Heart right ventricle (tissue), 16 donors: ENCODE measurements at places on chromosomes 5 and 9. TPM values are rescaled to one million over a fixed set of nuclear protein-coding genes. Genes with fewer than 3 reads are reported as not detected.

The KCNT1 gene
- total RNA-seq: 2.1 TPM

DNA sequence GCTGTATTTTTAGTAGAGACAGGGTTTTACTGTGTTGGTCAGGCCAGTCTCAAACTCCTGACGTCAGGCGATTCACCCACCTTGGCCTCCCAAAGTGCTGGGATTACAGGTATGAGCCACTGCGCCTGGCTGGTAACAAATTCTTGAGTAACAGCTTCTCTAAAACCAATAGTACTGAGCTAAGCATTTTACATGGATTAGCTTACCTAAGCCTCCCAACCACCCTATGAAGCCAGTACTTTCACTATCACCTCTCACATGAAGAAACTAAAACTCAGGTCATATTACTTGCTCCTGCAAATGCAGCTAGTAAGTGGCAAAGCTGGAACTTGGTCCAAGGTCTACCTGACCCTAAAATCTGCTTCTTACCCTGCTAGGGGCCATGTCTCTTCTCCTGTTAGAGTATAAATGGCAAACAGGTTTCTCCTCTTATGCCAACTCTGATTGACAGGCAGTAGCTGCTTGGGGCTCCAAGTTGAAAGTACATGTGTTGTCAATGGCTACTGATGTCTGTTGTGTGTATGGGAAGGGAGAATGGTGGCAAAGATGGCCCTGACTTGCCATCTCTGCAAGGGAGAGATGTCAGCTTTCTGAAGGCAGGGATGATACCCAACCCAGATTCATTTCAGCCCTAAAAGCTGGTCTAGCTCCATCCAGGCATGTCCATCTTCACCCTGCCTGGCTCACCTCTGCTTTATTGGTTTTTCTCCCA, 4.0 kb downstream of the PHF19 start:
- no peak for DNase-seq

The ZNF883 gene
- 5.2 TPM for total RNA-seq

GRCh38 chr9:75181750-75182149, 93.4 kb downstream of the OSTF1 start:
- DNase-seq: no peak

DNA sequence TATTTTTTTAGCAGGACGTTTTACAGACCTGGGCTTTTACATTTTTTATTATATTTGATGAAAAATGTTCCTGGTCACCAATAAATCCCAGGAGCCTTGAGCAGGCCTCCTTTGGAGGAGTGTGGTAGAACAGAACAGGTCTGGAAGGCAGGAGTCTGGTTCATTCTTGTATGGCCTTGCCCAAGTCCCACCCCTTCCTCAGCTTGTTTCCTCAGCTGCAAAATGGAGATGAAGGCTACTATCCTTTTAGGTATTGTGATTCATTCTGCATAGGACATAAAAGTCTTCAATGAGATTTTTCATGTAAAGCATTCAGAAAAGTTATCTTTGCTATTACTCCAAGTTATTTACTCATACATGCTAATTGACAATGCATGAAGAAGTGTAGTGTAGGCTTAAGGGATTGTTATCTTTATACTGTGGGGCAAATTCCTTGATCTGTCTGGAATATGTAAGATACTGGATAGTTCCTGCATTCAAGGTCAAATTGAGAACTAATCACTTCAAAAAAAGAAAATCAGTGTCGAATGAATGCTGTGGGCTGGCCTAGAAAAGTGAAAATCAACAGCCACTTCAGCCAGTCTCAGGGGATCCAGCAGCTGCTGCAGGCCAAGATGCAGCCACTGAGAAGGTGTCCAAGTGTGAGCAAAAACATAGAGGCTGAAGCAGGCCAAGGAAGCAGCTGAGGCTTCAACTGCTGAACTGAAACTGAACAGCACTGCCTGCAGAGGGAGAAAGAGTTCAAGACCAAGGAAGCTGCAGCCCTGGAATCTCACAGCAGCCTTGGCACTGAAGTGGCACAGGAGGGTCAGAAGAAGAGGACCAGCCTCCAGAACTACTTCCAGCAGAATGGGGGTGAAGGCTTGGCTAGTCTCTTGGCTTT, 15.5 kb upstream of the SLC36A3 start:
- DNase-seq: peak; percentile 19

The C5orf63 gene
- 18.3 TPM for total RNA-seq

GRCh38 chr9:34059281-34059680, 10.6 kb upstream of the UBAP2 start:
- no peak for DNase-seq

- no peak for DNase-seq
These were observed 26.2 kb upstream of the ANKRD33B start for GRCh38 chr5:10537624-10538023.

GRCh38 chr9:126454215-126454614, 127.6 kb downstream of the MVB12B start:
- DNase-seq: no peak

DNA sequence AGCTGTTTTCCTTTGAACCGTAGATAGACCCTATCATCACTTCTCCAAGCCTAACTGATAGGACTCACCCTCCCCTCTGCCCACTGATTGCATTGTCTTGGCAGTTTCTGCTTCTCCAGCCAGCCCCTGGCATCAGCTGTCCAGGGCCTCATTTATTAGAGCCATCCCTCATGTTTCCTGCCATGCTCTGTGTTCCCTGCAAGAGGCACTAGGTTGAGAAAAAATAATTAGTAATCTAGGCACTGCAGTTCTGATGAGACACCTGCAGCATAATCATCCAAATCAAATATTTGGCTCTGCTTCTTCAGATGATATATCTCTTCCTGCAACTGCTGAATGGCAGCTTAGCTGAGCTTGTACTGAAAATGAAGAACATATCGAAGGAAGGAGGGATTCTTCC, 303.0 kb upstream of the TLE4 start:
- no peak for DNase-seq

The PCA3 gene
- not detected for total RNA-seq

DNA sequence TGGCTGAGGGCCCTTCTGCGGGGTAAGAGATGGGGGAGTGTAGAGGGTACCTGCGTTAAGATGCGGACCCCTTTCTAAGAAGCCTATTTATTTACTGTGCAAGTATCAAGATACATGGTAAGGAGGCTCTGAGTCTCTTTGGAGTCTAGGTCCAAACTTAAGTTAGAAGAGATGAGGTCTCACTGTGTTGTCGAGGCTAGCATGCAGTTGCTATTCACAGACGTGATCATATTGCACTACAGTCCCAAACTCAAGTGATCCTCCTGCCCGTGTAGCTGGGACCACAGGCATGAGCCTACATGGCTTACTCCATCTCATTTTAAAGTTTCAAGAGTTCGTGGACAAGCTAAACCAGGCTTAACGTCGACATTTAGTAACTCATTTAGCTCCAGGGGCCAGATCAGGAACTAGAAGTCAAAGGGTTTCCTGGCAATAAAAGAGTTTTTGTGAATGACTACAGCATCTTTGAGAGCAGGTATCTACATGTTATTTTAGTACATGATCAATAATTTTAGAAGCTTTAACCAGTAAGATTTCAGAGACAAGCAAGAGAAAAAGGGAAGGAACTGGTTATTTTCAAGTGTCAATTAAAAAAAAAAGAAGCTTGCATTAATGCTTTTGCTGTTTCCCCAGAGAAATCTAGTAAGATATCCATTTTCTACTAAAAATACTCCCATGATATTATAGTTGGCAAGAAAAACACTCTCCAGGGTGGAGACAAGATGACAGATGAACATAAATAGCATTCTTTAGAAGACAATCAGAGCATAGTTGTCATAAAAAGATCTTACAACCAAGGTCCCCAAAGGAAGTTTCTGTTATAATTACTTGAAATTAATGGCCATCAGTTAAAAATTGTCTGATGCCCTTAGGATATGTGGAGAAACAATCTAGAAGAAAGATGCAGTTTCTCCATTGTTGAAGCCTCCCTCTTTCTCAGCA, 141.3 kb downstream of the SCAMP1 start:
- DNase-seq: no peak

The NR4A3 gene
- 148 TPM for total RNA-seq

- no peak for DNase-seq
These were observed 46.8 kb upstream of the CLPTM1L start for GRCh38 chr5:1391691-1392090.

The RPL37 gene
- 537 TPM for total RNA-seq

DNA sequence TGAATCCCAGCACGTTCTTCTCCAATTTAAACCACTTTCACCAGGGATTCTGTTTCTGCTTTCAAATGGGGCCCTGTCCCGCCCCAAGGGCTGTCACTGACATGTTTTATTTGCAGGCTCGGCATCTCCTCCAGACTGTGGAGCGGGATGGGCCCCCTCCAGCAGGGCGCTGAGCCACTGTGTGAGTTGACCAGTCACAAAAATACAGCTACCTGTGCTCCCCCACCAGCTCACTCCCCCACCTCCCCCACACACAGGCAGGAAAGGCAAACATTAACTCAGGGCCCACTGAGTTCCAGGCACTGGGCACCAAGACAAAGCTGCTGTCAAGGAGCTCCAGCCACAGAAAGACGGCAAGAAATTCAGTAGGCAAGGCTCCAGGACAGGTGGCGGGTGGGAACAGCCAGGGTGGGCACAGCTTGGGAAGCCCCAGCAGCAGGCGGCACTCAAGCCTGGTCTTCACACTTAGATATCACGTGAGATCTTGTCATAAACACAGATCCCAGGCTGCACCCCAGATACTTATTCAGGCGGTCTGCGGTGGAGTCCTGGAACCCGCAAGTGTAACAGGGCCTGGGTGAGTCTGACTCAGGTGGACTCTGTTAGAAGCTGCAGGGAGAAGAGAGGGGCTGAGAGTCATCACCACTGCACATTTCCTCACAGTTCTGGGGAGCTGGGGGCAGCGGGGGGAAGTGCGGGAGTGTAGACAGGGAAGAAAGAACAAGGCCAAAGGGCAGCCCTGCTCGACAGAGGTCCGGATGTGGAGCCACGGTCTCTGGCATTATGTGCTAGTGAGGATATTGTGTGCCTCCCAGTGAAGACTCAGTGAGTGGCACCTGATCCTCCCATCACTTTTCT, 44.7 kb downstream of the OR2V1 start:
- no peak for DNase-seq

DNA sequence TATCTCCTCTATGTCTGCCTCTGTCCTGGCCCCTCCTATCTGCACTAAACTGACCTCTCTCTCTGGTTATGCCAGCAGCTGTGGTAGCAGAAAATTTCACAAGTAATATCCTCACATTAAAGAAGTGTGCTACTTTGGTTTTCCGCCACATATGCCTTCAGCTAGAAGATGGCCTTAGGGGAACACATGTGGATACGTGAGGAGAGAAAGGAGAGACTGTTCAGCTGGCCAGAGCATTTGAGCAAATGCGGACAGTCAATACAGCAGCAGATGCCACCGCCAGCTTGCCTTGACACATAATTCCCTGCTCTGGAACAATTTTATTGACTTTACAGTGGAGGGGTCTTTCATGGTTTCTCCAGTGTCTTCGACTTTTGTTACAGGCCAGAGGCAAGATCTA, 434.6 kb downstream of the TAF11L14 start:
- no peak for DNase-seq

DNA sequence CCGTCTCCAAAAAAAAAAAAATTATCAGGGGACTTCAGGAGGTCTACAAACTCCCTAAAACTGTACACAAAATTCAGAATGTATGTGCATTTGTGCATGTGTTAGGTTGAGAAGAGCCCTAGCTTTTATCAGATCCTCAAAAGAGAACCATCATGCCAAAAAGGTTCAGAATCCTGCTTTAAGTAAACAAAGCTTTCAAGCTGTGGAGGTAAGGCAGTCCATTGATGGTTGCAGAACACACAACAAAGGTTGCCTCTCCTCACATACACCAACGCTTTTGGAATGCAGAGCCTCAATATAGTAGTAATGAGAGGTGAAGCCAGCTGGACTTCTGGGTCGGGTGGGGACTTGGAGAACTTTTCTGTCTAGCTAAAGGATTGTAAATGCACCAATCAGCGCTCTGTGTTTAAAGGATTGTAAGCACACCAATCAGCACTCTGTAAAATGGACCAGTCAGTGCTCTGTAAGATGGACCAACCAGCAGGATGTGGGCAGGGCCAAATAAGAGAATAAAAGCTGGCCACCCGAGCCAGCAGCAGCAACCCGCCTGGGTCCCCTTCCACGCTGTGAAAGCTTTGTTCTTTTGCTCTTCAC, 57.9 kb upstream of the RNF38 start:
- DNase-seq: no peak

The ZBTB5 gene
- 6.3 TPM for total RNA-seq

DNA sequence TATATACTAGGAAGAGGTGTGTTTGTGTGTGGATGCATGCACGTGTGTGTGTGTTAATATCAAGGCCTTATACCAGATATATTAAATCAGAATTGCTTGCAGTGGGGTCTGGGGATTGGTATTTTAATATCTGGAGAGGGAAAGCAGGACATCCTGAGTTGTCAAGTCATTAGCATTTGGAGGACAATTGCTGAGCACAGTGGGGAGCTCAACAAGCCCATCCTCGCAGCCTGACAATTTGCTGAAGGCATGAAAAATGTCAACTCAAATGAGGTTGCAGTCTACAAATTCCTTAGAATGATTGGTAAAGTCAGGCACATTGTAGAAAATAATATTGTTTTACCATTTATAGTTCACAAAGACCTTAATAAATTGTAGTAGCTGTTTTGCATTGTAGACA, 627.4 kb downstream of the LRRC70 start:
- no peak for DNase-seq

DNA sequence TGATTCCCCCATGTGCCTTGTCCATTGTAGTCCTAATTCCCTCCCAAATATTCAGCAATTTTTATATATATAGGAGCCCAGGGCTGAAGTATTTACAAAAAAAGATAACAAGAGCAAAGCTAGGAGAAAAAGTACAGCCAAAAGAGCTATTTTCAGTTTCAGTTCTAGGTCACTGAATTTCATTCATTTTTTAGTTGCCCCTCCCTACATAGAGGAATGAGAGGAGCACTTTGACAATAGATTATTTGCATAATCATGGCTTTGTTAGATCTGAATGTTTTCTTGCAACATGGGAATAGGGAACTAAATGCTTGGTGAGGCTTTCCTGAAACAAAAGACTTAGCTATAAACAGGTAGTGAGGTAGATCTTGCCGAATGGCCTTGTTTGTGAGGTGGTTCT, 15.3 kb upstream of the F2RL2 start:
- DNase-seq: no peak

The ADAMTSL2 gene
- 4.6 TPM for total RNA-seq

- no peak for DNase-seq
These were observed 25.1 kb downstream of the COL15A1 start for GRCh38 chr9:98968601-98969337.

The ELOVL7 gene
- 0.30 TPM for total RNA-seq

DNA sequence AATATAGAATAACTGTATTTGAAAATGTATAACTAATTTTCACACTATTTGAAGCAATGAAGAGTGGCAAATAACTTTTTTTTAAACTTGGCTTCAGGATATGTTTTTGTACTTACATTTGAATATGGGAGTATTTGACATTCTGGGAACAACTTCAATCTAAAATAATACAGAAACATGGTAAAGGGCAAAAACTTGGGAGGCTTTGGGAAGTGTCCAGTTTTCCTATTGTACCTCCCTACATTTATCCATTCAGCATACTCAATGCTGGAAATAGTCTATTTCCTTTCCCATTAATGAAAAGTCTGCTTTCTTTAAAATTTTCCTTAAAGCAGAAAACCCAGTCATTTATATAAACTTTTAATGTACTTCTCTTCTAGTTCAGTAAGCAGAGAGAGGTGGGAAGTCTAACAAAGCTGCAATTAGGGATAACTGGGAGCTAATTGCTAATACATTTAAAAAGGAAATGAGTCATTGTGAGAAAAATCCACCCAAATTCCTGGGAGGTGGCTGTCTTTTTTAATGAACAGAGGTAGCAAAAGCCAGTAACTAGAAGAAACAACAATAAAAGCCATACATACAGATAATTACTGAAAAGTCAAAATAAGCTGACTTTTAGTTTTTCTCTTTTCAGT, 128.8 kb downstream of the FBN2 start:
- no peak for DNase-seq

The DND1 gene
- 0.47 TPM for total RNA-seq

The GOLM1 gene
- total RNA-seq: 2.5 TPM
